NCI-H1436 treated with DMSO at 0.1 percent for 48 hours (cell line): ENCODE measurements at places on chromosomes 2 and 18.

GRCh38 chr18:77102259-77103040 lies 30.1 kb downstream of the MBP start:
- no peak for DNase-seq

DNA sequence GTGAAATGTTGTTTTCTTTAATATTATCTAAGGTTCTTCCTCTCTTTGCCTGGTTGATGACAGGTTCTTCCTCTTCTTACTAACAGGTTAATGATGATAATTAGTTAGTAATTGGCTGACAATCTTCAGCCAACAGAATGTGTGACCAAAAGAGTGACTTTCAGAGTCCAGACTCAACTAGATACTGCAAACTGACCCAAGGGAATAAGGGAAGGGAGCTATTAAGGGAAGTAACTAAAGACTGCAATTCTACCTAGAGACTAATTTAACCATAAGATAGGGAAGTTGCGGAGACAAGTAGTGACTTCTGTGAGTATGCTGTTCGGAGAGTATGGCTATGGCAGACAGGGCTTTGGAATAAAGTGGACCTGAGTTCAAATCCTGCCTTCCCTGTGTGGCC lies 127.3 kb upstream of the TACR1 start:
- no peak for DNase-seq

GRCh38 chr2:110745048-110745447 lies 12.7 kb downstream of the ACOXL start:
- DNase-seq: no peak

- no peak for DNase-seq
Measured at GRCh38 chr2:54259413-54260240, 3.6 kb upstream of the TSPYL6 start.

DNA sequence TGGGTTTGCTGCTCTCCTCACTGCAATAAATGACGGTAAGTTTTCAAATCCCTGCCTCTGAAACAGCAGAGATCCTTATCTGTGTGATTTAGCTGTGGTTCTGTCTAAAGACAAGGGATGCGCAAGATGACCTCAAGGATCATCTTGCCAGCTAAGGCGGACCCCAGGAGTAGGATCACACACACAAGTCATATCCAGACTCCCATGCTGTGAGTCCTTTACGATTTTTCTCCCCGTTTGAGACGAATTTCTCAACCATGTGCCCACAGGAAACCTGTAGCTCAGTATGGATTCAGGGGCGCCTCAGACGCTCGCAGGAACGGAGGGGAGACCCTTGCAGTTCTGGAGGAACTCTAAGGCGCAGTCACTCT lies 11.1 kb upstream of the DCTN1 start:
- DNase-seq: no peak

GRCh38 chr2:69965756-69966445 lies 4.5 kb upstream of the ASPRV1 start:
- no peak for DNase-seq

- DNase-seq: no peak
Measured at GRCh38 chr2:34241905-34242762, 643.0 kb upstream of the FAM98A start.

- DNase-seq: no peak
Measured at GRCh38 chr2:236616624-236617023, 47.0 kb downstream of the ACKR3 start.

DNA sequence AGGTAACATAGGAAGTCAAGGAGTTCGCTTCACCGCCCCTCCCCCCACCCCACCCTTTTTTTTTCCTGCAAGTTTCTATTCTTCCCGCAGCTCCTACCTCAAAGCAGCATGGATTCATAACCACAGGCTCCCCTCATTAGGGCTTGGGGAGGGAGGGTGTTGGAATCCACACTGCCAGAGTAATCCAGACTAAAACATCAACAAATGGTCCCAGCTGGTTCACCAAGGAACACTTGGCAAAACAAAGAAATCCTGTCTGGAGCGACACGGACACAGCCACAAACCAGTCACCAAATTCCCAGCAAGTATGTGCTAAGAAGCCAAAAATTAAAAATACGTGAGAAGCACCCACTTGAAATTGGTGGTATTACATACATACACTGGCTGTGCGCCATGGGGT lies 106.9 kb upstream of the PPP1CB start:
- no peak for DNase-seq

- no peak for DNase-seq
Measured at GRCh38 chr2:33602201-33602830, 3.2 kb upstream of the FAM98A start.

DNA sequence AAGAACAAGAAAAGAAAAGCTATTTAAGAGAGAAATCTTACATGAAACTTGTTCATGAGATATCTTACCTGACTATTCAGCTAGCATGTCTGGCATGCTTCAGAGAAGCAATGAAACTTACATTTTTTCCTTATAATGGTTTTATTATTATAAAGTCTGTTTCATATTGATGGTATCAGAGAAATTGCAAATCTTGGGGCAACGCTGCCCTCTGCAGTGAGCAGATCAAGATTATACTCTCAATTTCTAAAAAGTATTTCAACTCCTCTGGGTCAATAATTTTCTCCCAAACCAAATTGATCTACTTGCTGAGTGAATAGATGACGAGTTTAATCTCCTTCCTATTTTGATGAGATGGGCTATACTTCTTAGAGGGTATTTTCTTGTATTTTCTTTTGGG lies 235.6 kb downstream of the NUP35 start:
- DNase-seq: no peak

DNA sequence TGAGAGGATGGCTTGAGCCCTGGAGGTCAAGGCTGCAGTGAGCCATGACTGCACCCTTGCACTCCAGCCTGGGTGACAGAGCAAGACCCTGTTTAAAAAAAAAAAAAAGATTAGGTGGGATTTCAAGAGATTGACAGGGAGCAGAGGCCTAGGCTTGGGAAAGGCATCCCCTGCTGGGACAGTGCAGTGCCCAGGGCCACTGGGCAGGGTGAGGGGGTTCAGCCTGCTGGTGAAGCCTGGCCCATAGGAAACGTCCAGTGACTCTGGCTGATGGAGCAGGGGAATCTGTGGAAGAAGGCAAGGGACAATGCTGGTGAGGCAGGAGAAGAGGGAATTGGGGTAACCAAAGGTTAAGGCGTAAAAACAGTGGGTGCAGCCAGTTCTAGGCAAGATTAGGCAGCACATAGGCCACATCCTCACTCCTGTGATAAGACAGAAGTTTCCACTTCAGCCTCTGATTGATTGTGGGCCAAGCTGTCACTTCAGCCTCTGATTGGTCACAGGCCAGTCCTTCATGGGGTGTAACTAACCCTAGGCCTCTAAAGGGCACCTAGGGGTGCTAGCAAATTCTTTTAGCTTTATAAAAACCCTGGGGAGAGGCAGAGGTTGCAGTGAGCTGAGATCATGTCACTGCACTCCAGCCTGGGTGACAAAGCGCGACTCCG lies 128.6 kb downstream of the MSH2 start:
- no peak for DNase-seq

GRCh38 chr2:171185941-171186340 lies 25.2 kb upstream of the TLK1 start:
- DNase-seq: no peak

DNA sequence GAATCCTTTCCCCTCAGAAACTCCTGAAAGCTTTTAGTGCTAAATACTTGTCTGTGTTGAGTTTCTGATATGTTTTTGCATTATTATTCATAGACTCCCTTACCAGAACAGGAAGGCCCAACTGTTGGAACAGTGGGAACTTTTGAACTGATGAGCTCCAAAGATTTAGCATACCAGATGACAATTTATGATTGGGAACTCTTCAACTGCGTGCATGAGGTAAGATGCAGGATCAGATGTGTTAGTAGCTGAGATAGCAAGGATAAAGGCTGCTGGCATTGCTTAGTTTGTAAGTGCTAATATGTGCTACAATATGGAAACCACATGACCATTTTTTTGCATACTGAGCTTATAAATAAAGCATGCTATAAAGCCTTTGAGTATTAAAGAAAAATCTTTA lies 49.2 kb upstream of the MAP3K20 start:
- DNase-seq: no peak

DNA sequence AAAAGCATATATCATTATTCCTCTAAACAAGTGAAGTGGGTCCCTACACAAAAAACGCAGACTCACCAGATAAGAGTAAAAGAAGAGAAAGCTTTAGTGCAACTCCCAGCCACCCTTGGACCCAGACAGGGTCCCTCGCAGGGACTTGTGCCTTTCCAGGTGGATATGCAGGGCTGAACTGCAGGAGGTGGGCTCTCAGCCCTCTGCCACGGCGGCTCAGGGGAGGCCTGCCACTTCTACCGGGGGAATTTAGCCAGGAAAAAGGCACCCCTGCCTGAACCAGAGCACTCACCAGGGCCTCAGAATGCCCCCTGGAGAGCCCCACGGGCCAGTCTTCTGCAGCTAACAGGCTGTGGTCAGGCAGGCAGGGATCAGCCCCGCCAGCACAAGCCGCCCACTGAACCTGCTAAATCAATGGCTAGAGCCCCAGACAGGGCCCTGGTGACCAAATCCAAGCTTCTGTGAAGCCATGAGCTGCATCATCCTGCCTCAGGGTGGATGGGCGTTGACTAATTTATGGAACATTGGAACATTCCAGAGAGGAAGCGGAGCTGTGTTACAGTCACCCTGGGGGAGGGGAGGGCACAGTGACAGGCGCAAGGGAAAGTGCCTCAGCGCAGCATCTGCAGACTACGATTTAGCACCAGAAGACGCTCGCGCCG lies 209.3 kb downstream of the EIPR1 start:
- no peak for DNase-seq

GRCh38 chr2:38533757-38534545 lies 68.8 kb downstream of the HNRNPLL start:
- no peak for DNase-seq

DNA sequence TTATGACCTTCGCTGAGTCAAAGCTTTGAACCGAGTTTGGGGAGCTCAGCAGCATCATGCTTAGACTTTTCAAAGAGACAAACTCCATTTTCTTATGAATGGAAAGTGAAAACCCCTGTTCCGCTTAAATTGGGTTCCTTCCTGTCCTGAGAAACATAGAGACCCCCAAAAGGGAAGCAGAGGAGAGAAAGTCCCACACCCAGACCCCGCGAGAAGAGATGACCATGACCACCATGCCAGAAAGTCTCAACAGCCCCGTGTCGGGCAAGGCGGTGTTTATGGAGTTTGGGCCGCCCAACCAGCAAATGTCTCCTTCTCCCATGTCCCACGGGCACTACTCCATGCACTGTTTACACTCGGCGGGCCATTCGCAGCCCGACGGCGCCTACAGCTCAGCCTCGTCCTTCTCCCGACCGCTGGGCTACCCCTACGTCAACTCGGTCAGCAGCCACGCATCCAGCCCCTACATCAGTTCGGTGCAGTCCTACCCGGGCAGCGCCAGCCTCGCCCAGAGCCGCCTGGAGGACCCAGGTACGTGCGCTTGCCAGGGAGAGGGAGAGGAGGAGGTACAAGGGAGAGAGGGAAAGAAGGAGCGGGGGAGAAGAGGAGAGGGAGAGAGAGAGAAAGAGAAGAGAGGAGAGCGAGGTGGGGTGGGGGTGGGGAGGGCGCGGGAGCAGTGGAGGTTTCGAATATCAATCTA lies at the start of gene DLX1:
DLX1 (plus strand) TSS at position 48 of the 700 bp plus-strand sequence; CDS start at position 219, 171 bp downstream.
- DNase-seq: no peak

GRCh38 chr2:205895981-205896655 lies 189.9 kb downstream of the INO80D start:
- DNase-seq: no peak

DNA sequence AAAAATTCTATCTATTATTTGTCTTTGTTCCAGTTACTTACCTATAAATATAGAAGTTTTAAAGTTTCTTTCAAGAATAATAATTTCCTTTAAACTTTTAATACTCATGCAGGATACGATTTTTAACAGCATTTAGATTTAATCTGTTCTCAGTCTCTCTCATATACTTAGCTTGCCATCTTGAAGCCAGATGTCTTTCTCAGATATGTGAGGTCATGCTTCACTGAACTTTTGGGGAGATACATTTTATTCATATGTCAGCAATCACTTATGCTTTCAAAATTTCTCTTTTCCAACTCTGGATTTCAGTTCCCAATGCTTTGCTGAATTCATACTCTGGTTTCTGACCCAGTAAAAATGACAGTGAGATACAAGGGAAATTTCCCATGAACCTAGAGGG lies 66.5 kb upstream of the CCDC178 start:
- DNase-seq: no peak
